Activated CD4-positive, alpha-beta T cell treated with anti-CD3 and anti-CD28 coated beads for 36 hours (primary cell): ENCODE measurements at places on chromosomes 4 and X. TPM values are rescaled to one million over a fixed set of nuclear protein-coding genes. Genes with fewer than 3 reads are reported as not detected.

The N4BP2 gene
- 23.2 TPM for total RNA-seq

The NLGN3 gene
- 0.78 TPM for total RNA-seq

The TMEM31 gene
- 0.25 TPM for total RNA-seq

The AFM gene
- not detected for total RNA-seq

The TRIM60 gene
- total RNA-seq: not detected

The SLC9B1 gene
- 1.8 TPM for total RNA-seq

The AMTN gene
- total RNA-seq: not detected

The MAGEA1 gene
- total RNA-seq: not detected

The ARX gene
- total RNA-seq: not detected

The UGT2B15 gene
- not detected for total RNA-seq

The GAGE12H gene
- total RNA-seq: not detected

The FAM53A gene
- total RNA-seq: 2.0 TPM

The NSDHL gene
- 20.6 TPM for total RNA-seq

The SHISA3 gene
- total RNA-seq: 0.11 TPM

The FGFRL1 gene
- total RNA-seq: 23.5 TPM

The MAGED1 gene
- total RNA-seq: 55.4 TPM

The PLXNB3 gene
- total RNA-seq: 1.6 TPM
